ENCODE measurements at places on chromosomes 11 and 22.

DNA sequence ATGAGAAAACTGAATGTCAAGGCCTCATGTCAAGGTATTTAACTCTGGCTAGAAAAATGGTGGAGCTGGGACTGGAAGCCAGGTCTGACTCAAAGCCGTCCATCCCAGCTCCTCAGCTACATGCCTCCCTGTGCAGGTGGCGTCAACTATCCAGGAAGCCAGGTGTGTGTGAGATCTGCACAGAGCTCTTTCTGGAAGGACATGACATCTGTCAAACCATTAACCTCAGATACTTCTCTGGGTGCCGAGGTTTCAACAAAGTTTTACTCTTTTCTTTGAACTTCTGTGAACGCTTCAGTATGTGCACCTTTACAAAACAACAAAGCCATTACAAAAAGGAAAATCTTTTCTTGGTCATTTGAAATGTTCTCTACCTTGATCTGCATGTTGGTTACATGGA is 7.0 kb upstream of the CASTOR1 start:
- no peak for DNase-seq

- no peak for DNase-seq
Measured at GRCh38 chr11:123678246-123678645, 23.8 kb upstream of the SCN3B start.

GRCh38 chr11:103587901-103588788 is 448.3 kb upstream of the DDI1 start:
- DNase-seq = no peak

GRCh38 chr22:49018601-49019000 is 809.1 kb downstream of the BRD1 start:
- DNase-seq = no peak

GRCh38 chr11:11403763-11404725 is 51.0 kb upstream of the CSNK2A3 start:
- no peak for DNase-seq

GRCh38 chr11:75625991-75626888 is 42.6 kb downstream of the MAP6 start:
- no peak for DNase-seq

DNA sequence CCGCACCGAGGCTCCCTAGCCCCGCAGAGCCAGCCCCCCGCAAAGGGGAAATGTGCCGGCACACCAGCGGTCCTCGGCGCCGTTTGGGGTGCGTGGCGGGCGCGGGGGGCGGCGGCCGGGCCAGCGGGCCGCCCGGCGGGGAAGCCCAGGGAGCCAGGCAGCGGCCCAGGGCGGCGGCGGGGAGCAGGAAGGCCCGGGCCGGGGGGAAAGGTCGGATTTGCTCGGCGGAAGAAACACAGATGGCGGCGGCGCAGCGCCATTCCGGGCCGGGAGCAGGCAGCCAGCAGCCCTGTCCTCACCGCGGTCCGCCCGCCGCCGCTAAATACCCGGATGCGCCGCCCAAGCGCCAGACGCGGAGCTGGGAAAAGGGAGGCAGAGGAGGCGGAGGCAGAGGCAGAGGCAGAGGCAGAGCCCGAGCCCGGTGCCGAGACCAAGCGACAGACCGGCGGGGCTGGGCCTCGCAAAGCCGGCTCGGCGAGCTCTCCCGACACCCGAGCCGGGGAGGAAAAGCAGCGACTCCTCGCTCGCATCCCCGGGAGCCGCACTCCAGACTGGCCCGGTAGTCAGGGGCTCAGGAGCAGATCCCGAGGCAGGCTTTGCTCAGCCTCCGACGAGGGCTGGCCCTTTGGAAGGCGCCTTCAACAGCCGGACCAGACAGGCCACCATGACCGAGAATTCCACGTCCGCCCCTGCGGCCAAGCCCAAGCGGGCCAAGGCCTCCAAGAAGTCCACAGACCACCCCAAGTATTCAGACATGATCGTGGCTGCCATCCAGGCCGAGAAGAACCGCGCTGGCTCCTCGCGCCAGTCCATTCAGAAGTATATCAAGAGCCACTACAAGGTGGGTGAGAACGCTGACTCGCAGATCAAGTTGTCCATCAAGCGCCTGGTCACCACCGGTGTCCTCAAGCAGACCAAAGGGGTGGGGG is 2.6 kb upstream of the GCAT start:
- DNase-seq = no peak

DNA sequence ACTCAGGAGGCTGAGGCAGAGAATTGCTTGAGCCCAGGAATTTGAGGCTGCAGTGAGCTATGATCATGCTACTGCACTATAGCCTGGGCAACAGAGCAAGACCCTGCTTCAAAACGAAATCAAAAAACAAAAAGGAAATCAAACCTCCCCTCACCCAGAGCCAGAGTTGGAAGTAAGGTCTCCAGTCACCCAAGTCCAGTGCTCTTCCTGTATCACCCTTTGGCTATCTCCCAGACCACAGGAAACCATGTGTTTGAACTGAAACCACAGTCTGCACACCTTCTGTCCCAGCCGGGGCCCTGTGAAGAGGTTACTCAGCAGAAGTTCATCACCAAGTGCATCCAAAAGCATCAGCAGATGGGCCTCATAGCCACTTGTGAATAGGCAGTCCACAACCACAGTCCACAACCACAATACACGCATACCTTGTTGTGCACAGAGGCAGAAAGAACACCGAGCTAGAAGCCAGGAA is 4.6 kb downstream of the MYH9 start:
- peak; percentile 77 for DNase-seq
